PC-9 (cell line): ENCODE measurements at places on chromosomes 3 and 15. TPM values are rescaled to one million over a fixed set of nuclear protein-coding genes. Genes with fewer than 3 reads are reported as not detected.

The MYL3 gene
- not detected in 2 replicates for total RNA-seq

The C15orf61 gene
- total RNA-seq, result 6.5 and 6.8 TPM in 2 replicates

The ACKR2 gene
- total RNA-seq, result 1.0 and 2.9 TPM in 2 replicates

The HDAC11 gene
- total RNA-seq, result 18.4 and 24.3 TPM in 2 replicates

The ICE2 gene
- total RNA-seq, result 64.1 and 67.5 TPM in 2 replicates

The WNT7A gene
- 4.7 and 6.3 TPM in 2 replicates for total RNA-seq

The CMTM7 gene
- total RNA-seq, result 37.1 and 51.6 TPM in 2 replicates

DNA sequence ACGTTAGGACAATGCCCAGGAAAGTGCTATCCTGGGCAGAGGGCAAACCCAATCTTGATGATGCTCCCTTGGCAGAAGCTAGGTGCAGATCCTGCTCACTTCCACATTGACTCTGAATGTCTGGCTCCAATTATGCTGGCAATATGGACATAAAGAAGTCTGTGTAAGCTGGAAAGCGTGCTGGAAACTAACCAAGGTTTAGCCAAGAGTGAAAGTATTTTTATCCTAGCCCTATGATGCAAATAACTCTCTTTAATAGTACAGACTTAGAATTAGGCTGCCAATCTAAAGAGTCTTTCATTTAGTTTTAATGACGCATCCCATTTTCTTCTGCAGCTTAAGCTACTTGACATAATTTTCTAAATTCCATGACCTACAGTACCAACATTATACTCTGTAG is 571.8 kb downstream of the TUSC7 start:
- no peaks in the 10 kb centered on the region for H3K27me3 ChIP-seq
- no peak for DNase-seq
- H3K4me1 ChIP-seq, result no peaks in the 10 kb centered on the region
- no peak overlapping the region for H3K4me3 ChIP-seq

DNA sequence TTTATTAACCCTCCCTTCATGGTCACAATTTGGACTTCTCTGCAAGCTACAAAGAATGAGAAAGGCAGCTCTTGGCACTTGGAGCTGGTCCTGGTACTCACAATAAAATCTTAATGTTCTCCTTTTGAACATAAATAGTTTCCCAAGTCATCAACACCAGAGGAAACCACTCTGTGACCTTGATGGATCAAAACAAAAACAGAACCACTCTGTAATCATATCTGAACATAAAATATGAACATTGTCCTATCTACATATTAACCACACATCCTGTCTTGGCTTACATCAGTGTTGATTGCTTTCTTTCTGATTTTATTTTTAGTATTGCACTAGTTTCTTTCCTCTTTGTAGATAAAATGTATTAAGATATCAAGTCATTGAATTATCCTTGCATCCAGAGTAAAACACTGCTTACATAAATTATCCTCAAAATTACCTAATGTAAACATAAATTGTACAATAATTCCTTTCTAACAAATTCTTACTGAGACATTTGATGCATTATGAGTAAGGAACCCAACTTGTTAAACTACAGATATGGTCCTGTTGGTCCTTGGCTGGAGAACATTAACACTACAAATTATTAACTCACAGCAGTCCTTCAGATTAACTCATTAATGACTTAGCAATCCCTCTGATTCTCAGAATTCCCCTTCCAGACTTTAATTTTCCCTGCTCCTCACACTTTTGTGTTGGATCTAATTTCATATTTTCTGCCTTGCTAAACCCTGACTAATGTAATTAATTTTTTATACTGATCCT is 860.5 kb downstream of the DIPK2A start:
- H3K4me3 ChIP-seq, result no peak overlapping the region
- no peaks in the 10 kb centered on the region for H3K27me3 ChIP-seq
- no peaks in the 10 kb centered on the region for H3K4me1 ChIP-seq

- no peak for DNase-seq
- no peak overlapping the region for H3K27ac ChIP-seq
- no peaks in the 10 kb centered on the region for H3K27me3 ChIP-seq
Observed at GRCh38 chr3:82939491-82940097, 1178.1 kb upstream of the GBE1 start.

DNA sequence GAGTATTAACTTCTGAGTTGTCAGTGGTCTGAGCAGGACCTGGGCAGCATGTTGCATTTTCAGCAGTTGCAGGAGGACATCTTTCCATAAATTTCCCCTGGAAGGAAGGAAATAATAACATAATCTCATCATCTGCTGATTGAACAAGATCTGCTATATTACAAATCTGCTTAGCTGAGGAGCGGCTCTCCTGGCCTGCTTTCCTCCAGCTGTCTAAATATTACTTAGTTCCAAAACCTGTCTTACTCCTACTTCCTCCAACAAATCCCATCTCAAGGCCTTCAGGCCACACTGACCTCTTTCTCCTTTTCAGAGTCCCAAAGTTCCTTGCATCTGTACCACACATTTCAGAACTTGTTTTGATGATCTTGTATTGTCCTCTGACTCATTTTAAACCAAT is 364.4 kb upstream of the MCTP2 start:
- no peaks in the 10 kb centered on the region for H3K4me1 ChIP-seq
- H3K36me3 ChIP-seq, result no peaks in the 10 kb centered on the region
- peaks cover 8% of the 10 kb centered on the region; the same call in 1 of the 2 replicates for H3K27me3 ChIP-seq
- H3K4me3 ChIP-seq, result no peak overlapping the region
- no peak for DNase-seq

GRCh38 chr3:57583544-57583943 is 13.6 kb downstream of the ARF4 start:
- no peaks in the 10 kb centered on the region for H3K27me3 ChIP-seq
- DNase-seq, result no peak
- H3K36me3 ChIP-seq, result peaks cover 28% of the 10 kb centered on the region
- peaks cover 24% of the 10 kb centered on the region for H3K4me1 ChIP-seq

DNA sequence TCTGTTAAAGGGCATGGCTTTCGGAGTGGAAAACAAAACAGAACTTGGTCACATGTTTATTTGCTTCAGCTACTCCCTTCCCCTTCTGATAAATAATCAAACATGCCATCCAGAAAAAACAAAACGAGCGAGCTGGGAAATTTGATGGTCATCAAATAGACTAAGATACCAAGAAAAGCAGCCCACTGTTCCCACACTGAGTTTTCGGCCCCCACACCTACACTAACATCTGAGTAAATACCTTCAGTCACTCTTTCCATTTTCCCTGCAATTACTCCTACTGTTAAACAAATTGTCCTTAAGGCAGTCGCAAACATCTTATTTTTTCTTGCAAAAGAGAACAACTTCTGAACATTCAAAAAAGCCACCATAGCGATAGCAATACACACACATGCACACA is 454.6 kb downstream of the FOXP1 start:
- no peak overlapping the region for H3K27ac ChIP-seq
- no peaks in the 10 kb centered on the region for H3K27me3 ChIP-seq
- DNase-seq, result no peak
- no peak overlapping the region for H3K4me3 ChIP-seq
- no peaks in the 10 kb centered on the region for H3K4me1 ChIP-seq
- H3K36me3 ChIP-seq, result no peaks in the 10 kb centered on the region

- DNase-seq, result no peak
- H3K4me3 ChIP-seq, result no peak overlapping the region
- H3K27me3 ChIP-seq, result no peaks in the 10 kb centered on the region
- H3K27ac ChIP-seq, result no peak overlapping the region
- no peaks in the 10 kb centered on the region for H3K36me3 ChIP-seq
Observed at GRCh38 chr15:85353516-85353915, 26.9 kb upstream of the AKAP13 start.

DNA sequence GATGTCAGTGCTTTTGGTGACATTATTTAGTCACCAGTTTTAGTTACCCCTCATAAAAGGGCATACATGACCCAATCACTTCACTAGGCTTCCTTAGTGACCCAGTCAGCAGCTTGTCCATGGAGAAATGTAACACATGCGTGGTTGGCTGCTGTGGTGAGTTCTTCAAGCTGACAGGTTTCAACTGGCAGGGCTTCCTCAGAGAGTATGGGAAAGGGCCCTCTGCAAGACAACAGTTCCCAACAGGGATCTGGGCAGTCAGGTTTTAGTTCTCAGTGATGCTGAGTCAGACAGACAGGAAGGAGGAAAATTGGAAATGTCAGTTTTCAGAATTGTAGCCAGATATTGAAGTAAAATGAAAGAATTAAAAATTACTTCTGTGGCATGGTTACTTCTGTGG is 282.5 kb downstream of the TBL1XR1 start:
- H3K4me1 ChIP-seq, result peaks cover 33% of the 10 kb centered on the region
- no peak overlapping the region for H3K4me3 ChIP-seq
- H3K36me3 ChIP-seq, result 0 out of 2 replicates have a peak, but pooled peaks cover 4% of the 10 kb centered on the region
- DNase-seq, result no peak
- H3K27ac ChIP-seq, result no peak overlapping the region
- no peaks in the 10 kb centered on the region for H3K27me3 ChIP-seq

GRCh38 chr3:119829420-119829819 is 47.5 kb downstream of the NR1I2 start:
- H3K27ac ChIP-seq, result no peak overlapping the region
- peaks cover 9% of the 10 kb centered on the region; the same call in 1 of the 2 replicates for H3K36me3 ChIP-seq
- no peaks in the 10 kb centered on the region for H3K27me3 ChIP-seq
- H3K4me1 ChIP-seq, result no peaks in the 10 kb centered on the region

GRCh38 chr15:82043796-82044372 is 1.9 kb downstream of the MEX3B start:
- no peak overlapping the region for H3K4me3 ChIP-seq
- H3K4me1 ChIP-seq, result no peaks in the 10 kb centered on the region
- H3K27me3 ChIP-seq, result peaks cover 15% of the 10 kb centered on the region
- H3K27ac ChIP-seq, result no peak overlapping the region
- no peak for DNase-seq
- no peaks in the 10 kb centered on the region for H3K36me3 ChIP-seq

DNA sequence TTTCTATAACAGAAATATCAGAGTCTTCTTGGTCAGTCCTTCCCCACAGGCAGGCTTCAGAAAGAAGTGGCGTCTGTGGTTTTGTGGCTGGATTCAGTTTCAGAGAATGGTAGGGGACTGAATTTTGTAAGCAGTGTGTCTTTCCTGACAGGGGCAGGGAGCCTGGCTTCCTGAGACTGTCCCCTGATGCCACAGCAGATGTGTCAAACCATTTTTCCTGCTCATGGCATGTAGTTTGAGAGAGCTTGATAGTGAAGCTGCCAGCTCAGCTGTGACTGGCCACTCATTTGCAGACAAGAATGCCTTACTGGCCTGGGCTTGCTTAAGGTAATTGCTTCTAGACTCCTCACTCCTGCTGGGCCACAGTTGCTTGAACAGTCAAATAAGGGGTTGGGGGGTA is 26.4 kb downstream of the LARS2 start:
- no peaks in the 10 kb centered on the region for H3K36me3 ChIP-seq
- no peak overlapping the region for H3K27ac ChIP-seq
- no peak for DNase-seq

GRCh38 chr15:95162967-95163531 is 931.7 kb downstream of the MCTP2 start:
- H3K27me3 ChIP-seq, result no peaks in the 10 kb centered on the region
- DNase-seq, result no peak
- H3K27ac ChIP-seq, result no peak overlapping the region
- H3K4me1 ChIP-seq, result no peaks in the 10 kb centered on the region

DNA sequence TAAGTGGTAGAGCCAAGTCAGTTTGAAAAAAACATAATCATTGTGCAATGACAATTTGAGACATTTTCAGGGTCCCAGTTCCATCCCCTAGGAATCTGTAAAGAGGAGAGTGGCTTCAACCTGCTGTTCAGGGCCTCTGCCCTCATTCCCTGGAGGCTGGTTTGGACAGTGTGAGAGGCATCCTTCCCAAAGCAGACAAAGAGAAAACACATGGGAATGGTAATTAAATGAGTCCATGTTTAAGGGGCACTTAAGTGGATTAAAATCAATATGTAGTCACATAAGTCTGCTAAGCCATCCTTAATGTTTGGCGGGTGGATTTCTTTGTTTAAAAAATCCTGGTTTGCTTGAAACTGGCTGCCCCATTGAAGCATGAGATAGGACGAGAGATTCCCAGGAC is 146.3 kb upstream of the CTDSPL start:
- H3K36me3 ChIP-seq, result no peaks in the 10 kb centered on the region
- H3K4me3 ChIP-seq, result no peak overlapping the region
- peaks cover 79% of the 10 kb centered on the region for H3K27me3 ChIP-seq
- no peaks in the 10 kb centered on the region for H3K4me1 ChIP-seq

- no peaks in the 10 kb centered on the region for H3K4me1 ChIP-seq
- peaks cover 7% of the 10 kb centered on the region for H3K27me3 ChIP-seq
- DNase-seq, result no peak
- H3K36me3 ChIP-seq, result no peaks in the 10 kb centered on the region
- no peak overlapping the region for H3K27ac ChIP-seq
Observed at GRCh38 chr3:127396473-127396872, 108.6 kb upstream of the PRR20G start.

- no peaks in the 10 kb centered on the region for H3K4me1 ChIP-seq
- no peak for DNase-seq
- H3K27me3 ChIP-seq, result no peaks in the 10 kb centered on the region
- H3K36me3 ChIP-seq, result no peaks in the 10 kb centered on the region
- no peak overlapping the region for H3K4me3 ChIP-seq
Observed at GRCh38 chr3:153029350-153029749, 132.7 kb upstream of the RAP2B start.

DNA sequence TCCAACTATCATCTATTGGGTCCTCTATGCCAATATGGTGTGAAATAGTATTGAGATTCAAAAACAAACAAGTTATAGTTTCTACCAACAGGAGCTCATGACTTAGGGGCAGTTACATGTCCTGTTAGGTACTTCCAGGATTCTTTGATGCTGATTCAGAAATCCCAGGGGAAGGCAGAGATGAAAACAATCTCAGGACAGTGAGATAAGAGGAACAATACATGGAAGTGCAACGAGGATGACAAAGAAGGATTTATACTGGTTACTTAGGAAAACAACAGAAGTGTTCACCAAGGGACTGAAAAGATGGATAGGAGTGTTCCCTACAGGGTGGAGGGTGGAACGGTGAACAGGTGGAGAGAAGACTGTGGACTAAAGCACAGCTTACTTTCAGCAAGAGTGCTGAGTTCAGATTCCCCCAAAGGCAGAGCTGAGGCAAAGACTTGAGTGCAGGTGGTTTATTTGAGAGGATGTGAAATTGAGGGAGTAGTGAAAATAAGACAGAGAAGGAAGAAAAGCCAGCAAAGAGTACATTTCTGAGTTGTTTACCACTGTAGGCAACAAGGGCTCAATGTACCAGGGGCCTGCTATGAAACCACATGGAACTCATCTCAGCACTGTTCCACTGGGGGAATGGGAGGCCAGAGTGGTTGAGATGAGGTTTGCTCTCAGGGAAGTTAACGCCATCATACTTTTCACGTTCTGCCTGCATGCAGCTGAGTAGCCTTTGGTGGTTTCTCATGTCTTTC is 68.1 kb downstream of the TRIM69 start:
- H3K4me3 ChIP-seq, result no peak overlapping the region
- H3K4me1 ChIP-seq, result no peaks in the 10 kb centered on the region
- no peak for DNase-seq

GRCh38 chr3:9008550-9009255 is 45.4 kb upstream of the RAD18 start:
- H3K27me3 ChIP-seq, result no peaks in the 10 kb centered on the region
- no peaks in the 10 kb centered on the region for H3K36me3 ChIP-seq
- H3K27ac ChIP-seq, result no peak overlapping the region

GRCh38 chr3:39000008-39000450 is 51.7 kb downstream of the SCN11A start:
- H3K27ac ChIP-seq, result no peak overlapping the region
- H3K27me3 ChIP-seq, result peaks cover 29% of the 10 kb centered on the region
- no peaks in the 10 kb centered on the region for H3K4me1 ChIP-seq
- H3K4me3 ChIP-seq, result no peak overlapping the region

- no peak overlapping the region for H3K27ac ChIP-seq
- H3K4me1 ChIP-seq, result no peaks in the 10 kb centered on the region
Observed at GRCh38 chr15:98455904-98456303, 192.4 kb upstream of the IGF1R start.

- peaks cover 33% of the 10 kb centered on the region for H3K4me1 ChIP-seq
- H3K4me3 ChIP-seq, result peak overlapping the region; percentile 26; the same call in 1 of the 2 replicates
- H3K36me3 ChIP-seq, result no peaks in the 10 kb centered on the region
Observed at GRCh38 chr3:72728958-72729467, 119.2 kb downstream of the SHQ1 start.

GRCh38 chr3:108414007-108414406 is 96.4 kb downstream of the MYH15 start:
- no peak overlapping the region for H3K4me3 ChIP-seq
- H3K27me3 ChIP-seq, result no peaks in the 10 kb centered on the region
- no peak overlapping the region for H3K27ac ChIP-seq
- H3K36me3 ChIP-seq, result no peaks in the 10 kb centered on the region
